ENCODE measurements at places on chromosomes 3 and 15.

GRCh38 chr3:72618739-72619138 is 229.5 kb downstream of the SHQ1 start:
- DNase-seq: no peak

GRCh38 chr3:3801494-3801841 is 2.2 kb downstream of the LRRN1 start:
- no peak for DNase-seq

- no peak for DNase-seq
These were observed 60.3 kb upstream of the TRA2B start for GRCh38 chr3:185998136-185998535.

GRCh38 chr3:152120601-152121269 is 148.0 kb upstream of the MBNL1 start:
- no peak for DNase-seq

- no peak for DNase-seq
These were observed 136.2 kb downstream of the ITPR1 start for GRCh38 chr3:4629095-4630007.

DNA sequence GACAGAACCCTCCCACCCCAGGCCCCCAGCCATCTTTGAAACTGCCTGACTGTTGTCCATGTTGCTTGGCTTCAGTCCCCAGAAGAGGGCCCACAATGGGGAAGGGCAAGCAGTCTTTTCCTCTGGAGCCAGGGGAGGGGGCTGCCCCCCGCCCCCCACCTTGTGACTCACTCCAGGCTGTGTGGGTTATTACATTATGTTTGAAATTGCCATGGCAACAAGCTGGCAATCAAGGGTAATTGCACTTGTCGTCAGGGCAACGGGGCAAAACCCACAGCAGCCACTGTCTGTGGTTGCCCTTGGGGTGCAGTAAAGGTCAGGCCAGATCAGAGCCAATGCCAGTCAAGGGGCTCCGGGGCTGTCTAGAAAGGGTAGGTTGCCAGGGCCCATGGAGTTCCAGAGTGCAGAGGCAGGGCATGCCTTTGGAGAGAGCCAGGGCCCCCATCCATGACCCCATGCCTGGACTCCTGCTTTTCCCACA is 3.1 kb upstream of the CAMKV start:
- no peak for DNase-seq

DNA sequence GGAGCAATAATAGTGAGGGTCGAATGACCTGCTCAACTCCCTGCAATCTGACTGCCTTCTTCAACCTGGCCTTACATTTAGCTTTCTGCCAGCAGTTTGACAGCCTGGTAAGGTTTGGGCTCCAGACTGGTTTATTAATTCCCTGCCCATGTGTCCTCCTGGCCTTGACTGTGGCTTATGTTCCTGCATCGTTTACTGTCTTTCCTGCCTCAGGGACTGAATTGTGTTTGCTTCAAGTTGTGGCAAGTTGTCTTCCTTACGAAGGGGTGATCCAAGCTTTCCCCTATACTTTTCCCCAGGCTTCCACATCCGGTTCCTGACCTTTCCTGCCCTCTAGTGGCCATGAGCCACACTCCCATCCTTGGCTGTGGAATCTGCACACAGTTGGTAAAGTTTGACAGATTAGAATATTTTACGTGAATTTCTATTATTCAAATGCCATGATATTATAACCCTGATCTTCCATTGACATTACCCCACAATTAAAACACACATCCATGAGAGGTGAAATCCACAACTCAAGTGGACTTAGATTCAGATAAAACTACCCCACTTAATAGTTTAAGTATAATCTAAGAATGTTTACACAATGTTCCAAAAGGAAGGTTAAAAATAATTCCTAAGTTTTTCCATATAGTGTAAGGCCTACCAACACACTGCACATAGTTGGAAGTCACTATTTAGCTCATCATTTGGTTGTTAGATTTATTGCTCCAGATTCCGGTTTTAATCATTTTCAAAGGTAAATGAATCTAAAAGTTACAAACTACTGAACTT is 95.7 kb downstream of the NEDD4 start:
- DNase-seq: peak; percentile 81

- DNase-seq: no peak
These were observed 52.4 kb upstream of the SRGAP3 start for GRCh38 chr3:9301798-9302197.

DNA sequence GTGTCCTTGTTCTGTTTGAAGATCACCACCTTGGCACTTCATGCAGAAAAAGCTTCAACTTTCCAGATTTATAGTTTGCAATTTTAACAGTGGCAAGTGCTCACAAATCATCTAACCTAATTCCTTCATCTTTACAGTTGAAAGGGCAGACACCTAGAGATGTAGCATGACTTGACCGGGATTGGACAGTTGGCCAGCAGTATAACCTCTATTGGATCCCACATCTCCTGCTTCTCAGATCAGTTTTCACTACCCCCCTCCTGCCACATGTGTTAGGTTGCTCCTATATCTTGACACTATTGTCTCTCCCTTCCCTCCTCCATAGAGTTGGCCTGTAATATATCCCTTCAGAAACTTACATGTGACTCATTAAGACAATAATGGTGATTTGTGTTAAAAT is 206.0 kb upstream of the SEMA6D start:
- DNase-seq: no peak

- DNase-seq: peak; percentile 75
These were observed 25.8 kb upstream of the ANXA2 start for GRCh38 chr15:60423537-60423936.

GRCh38 chr3:22858486-22858885 is 344.6 kb upstream of the UBE2E2 start:
- no peak for DNase-seq

- no peak for DNase-seq
These were observed 5.3 kb downstream of the COPG1 start for GRCh38 chr3:129254536-129255230.

DNA sequence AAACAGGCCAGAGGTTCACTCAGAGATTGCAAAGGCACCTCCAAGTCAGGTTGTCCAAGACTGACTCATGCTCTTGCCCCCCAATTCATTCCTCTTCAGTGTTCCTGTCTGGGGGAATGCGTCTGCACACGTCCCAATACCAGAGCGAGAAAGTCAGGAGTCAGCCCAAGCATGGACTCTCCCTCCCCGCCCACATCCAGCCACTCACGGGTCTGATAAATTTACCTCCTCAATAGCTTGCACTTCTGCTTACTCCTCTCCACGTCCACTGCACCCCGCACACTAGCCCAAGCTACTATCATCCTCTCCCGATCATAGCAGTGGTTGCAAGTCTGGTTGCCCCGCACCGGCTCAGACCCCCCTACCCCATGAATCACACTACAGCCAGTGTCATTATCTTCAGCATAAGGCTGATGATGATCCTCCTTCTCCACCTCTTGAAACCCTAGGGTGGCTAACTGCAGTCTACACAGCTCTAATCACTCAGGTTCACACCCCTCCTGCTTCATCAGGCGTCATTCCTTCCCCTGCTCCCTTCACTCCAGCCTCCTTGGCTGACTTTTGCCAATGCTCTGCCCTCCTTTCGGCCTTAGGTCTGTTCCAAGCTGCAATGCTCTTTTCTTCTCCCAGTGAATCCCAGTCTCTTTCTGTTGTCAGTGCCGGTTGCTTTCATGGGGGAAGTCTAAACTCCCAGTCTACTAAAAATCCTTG is 27.6 kb upstream of the MYO1E start:
- no peak for DNase-seq

Measured in A673 (cell line).